Frontal cortex (tissue), 4 donors: ENCODE measurements at places on chromosomes 13 and 19.

DNA sequence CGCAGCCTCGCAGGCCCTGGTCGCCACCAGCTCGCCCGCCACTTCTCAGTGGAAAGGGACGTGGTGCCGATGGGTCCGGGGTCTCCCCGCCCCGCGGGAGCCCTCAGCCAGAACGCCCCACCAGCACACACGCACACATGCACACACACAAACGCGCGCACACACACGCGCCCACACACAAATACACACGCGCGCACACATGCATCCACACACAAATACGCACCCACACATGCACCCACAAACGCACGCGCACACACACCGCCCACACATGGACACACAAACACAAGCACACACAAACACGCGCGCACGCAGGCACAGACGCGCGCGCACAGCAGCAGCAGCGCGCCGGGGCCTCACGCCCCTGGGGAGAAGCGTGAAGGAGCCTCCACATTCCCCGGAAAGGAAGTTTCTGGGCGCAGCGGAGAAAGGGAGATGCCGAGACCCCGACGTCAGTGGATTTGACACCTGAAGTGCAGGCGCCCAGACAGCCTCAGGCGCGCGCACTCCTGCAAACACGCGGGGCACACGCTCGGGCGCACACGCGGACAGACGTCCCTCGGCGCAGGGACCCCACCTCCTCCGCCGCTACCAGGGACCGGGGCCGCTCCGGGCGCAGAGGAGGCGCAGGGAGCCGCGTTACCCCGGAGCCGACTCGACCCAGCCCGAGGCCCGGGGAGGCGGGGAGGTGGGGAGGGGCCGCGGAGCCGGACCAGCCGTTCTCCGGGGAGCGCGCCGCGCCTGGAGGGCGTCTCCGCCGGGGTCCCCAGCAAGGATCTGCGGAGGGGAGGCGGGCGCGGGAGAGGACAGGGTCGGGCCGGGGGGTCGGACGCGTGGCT is 622 bp downstream of the RASA3 start:
- no peak for DNase-seq

DNA sequence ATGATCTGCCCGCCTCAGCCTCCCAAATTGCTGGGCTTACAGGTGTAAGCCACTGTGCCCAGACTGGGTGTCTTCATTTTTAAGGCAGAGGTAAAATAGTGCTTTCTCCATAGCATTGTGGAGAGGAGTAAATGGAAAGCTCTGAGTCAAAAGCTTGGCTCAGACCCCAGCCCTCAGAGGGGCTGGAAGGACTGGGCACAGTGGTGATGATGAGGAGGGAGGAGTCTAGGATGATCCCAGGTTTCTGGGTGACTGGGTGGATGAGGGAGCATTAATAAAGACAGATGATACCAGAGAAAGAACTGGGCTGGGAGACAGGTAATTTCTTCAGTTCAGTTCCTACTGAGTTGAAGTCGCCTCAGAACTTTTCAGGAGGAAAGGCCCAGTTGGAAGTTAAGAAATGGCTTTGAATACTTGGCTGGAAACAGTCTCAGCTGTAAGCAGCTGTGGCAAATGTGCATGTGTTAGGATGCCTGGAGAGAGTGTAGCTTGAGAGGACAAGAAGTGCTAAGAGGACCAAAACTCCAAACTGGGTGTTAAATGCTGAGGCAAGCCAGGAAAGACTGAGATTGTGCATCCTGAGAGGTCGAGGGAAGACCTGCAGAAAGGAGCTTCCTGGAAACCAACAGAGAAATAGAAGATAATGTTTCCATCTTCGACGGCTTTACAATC is 37.1 kb upstream of the MEDAG start:
- DNase-seq = no peak

DNA sequence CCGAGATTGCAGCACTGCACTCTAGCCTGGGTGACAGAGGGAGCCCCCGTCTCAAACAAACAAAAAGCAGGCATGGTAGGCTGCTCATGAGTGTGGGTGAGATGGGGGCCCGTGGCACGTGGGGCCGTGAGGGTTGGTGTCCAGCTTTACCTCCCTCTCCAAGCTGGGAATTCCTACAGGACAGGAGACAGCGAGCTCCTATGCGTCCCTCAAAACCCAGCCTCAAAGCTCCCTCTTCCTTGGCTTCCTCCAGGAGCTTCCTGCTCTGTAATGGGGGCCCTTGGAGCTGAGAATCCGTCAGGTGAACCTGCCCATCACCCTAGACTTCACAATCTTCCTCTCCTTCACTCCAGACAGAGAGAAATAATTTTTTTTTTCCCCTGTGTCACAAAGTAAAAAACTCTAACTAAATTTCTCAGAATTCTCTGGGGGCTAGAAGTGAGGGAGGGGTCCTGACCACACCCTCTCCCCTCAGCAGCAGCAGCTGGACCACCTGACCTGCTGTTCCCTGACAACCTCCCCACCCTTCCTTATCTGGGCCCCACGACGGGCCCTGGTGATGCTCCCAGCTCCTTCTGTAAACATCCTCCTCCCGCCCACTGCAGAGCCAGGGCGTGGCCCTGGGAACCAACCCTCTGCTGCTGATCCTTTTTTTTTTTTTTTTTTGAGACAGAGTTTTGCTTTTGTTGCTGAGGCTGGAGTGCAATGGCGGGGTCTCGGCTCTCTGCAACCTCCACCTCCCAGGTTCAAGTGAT is 22.1 kb upstream of the WDR18 start:
- DNase-seq = no peak

DNA sequence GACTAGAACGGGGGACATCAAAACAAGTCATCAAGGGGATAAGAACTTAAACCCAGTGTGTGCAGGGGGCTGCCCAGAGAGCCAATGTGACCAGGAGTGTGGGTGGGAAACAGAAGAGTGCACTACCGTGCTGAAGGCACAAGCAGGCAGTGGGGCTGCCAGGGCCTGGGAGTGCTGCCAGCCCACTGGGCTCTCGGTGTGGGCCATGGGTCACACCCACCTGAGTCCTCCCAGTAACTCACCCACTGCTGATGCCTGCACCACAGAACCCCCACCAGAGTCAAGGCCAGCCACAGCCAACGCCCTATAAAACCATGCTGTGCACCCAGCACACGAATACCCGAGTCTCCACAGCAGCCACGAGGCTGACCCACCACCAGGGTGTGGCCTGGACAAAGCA is 8.5 kb downstream of the MED26 start:
- no peak for DNase-seq

DNA sequence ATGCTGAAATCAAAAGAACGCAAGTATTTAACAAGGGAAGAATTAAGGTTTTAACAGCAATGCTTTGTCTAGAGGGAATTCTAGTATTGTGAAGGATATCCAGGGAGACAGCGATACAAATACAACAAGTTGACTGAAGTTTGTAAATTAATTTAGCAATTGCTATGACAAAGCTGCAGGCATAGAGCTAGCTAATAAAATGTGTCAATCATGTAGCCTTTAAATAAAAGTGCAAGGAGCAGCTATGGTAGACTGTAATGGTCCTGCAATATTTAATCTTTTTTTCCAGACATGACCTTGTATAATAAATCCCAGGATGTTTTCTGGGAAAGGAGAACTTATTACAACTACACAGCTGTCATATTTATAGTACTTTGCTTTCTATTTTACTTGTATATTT is 779.3 kb downstream of the SLITRK5 start:
- DNase-seq = no peak

- peak; percentile 10 for DNase-seq
Observed at GRCh38 chr19:10402441-10403038, 802 bp downstream of the CDC37 start.

DNA sequence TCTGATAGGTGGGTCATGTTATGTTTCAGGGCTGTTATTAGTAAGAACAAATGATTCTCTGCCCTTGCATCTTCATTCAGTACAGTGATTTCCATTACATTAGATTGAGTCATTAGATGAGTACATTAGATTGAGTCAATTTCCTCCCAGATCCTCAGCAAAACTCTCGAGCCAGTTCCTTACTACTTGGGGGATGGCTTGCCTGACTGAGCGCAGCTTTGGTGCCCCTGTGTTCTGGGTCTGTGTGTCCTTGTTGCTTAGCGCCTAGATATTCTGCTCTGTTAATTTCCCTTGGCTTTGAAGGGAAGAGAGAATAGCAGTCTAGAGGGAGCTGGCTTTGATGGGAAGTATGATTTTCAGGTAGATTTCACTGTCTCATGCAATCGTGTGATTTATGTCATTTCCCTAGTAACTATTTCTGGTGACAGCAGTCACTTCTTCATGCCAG is 19.1 kb upstream of the SCEL start:
- no peak for DNase-seq

GRCh38 chr19:688214-688613 is 7.0 kb downstream of the PRSS57 start:
- no peak for DNase-seq

DNA sequence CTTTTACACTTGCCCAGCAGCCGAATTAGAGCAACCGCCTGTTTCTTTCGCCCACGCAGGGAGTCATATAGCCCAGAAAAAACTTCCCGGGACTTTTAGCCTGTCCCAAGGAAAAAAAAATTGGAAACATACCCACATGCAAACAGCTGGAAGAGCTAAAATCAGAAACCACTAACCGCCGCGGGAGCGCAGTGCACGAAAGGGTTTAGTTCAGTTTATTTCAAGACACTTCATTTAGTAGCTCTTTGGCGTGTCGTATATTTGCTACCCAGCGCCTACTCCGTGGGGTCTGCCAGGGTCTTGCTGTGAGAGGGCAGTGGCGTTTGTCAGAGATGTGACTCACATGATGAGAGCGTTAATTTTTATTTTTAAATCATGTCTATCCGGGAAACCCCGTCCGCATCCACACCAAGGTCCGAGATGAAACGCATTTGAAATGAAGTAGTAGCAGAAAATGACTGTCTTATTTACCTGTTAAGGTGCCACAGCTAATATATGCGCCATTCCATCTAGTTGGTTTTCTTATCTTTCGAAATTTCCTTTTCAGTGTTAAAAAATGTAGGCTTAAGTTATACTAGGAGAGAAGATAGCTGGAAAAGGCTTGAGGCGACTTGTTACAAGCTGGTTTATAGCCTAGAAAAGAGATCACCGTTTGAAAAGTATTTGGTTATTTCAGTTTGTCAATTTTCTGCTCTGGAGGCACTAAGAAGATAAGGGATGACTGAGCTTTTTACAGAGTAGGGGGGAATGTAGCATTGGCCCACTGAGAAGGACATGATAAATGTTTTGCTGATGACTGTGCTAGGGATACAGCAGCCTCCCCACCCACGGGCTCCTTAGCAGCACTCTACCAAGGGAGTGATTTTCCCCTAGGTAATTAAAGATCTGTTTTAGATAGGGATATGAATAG is 1.7 kb downstream of the KLF5 start:
- peak; percentile 35 for DNase-seq

DNA sequence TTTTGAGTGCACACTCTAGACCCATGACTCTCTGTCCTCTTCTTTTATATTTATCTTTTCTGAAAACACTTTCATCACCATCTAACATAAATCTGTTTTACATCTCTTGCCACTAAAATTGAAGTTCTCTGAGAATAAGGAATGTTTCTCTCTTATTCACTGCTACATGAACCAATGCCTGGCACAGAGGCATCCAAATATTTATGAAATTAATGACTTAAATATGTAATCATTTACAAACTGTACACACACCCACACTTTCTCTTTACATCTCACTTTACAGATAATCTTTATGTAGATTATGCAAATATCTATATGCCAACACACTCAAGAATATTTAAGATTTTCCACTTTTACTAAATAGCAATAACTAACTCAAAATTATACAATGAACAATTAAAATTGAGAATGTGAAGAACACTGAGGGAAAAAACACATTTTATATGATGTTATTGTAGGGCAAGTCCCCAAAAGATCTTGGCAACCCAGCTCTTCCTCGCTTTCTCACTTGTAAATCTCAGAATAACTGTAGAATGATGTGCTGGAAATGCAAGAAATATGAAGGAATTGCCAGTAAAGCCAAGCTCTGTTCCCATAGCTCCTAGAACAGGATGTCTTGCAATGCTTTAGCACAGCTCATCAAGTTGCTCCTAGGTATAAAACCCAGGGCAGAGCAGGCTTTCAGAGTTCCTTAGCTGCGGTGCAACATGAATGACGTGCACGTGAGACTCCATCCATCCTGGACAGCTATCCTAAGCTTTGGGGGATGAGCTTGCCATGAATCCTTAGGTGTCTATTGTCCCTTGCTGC is 50.7 kb downstream of the UGGT2 start:
- DNase-seq = no peak

- DNase-seq = peak; percentile 24
Observed at GRCh38 chr13:28679628-28680027, 20.7 kb downstream of the POMP start.

DNA sequence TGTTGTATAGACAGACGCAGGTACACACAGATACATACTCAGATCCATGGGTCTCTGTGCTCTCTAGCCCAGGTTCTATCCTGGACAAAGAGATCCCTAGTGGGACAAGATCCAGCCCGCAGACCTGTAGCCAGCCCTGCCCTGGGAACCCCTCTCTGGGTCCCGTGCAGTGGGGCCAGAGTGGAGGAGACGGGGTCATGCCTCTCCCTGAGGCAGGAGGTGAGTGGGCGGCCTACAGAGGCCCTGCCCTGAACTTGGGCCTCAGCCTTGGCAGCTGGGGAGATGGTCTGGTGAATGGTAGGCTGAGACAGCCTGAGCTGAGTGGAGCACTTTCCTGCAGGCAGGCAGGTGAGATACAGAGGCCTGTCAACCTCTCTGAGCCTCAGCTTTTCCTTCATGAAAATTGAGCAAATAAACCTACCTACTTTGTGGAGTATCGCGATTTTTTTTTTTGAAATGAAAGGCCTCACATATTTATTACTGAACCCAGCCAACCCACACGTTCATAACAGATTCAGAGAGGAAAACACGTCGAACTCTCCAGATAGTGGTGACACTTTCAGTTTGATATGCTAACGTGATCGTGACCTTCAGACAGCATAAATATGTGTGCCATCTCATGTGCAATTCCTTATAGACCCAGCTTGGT is 3.4 kb upstream of the JUND start:
- no peak for DNase-seq

GRCh38 chr13:94860981-94861407 is 148.6 kb upstream of the SOX21 start:
- no peak for DNase-seq

DNA sequence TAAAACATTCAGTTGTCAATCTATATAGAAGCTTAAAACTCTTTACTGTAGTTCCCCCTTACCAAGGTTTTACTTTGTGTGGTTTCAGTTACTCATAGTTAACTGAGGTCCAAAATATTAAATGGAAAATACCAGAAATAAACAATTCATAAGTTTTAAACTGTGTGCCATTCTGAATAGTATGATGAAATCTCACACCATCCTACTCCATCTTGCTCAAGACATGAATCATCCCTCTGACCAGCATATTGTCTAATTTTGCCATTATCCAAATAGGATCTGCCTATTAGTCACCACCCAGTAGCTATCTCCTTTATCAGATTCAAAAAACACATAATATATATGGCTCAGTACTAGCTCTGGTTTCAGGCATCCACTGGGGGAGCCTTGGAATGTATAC is 22.4 kb downstream of the ZNF571 start:
- no peak for DNase-seq

DNA sequence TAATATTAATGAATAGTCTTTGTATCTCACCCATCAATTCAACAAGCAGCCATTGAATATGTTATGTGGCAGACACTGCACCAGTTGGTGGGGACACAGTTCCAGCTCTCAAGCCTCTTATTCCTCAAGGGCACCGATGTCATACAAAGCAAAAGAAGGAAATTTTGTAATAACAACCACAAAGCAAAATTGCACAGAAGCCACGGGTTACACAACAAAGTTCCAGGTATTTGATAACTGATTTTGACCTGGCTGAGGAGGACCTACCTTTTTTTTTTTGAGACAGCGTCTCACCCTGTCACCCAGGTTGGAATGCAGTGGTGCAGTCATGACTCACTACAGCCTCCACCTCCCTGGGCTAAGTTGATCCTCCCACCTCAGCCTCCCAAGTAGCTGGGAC is 266.7 kb downstream of the FOXO1 start:
- no peak for DNase-seq
